ENCODE measurements at places on chromosomes 16 and 17.

- DNase-seq, result no peak
These were observed 6.4 kb upstream of the FOXJ1 start for GRCh38 chr17:76147211-76148014.

- no peak for DNase-seq
These were observed 325.7 kb upstream of the TBX2 start for GRCh38 chr17:61073799-61074513.

DNA sequence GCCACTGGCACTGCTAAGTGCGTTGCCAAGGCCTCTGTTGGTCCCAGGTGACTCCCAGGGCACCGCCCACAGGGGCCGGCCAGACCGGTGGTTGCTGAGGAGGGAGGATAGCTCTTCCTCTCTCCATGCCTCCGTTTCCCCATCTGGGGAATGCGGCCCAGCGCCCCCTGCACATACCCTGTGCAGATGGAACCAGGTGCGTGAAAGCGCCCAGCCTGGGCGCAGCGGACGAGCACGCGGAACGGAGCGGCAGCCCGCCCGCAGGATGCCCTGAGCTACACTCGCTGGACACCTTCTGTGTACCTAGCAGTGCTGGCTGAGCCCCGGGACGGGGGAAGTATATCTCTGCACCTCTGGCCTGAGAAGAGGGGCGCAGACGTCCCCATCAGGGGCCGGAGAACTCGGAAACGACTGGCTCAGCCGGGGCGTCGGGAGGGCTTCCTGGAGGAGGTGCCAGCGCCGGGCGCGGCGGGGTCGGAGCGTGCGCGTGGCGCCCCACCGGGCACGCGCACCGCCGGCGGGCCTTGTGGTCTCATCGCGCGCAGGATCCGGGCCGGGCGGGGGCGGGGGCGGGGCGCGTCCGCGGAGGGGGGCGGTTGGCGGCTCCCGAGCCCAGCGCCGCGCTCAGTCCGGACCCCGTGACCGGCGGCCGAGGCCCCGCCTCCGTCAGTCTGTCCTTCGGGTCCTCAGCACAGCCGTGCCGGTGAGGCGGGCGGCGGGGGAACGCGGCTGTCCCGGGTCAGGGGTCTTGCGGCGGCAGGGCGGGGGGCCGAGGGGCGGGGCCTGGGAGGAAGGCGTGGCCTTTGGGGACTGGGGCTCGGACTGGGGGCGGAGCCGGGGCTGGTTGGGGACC is at the start of the genes CCDC78 and HAGHL:
TSS of gene CCDC78 (minus strand) at position 6 of the 853 bp plus-strand sequence. CDS start 76 bp downstream, outside the sequence.
TSS of gene HAGHL (plus strand) at position 669 of the 853 bp plus-strand sequence. CDS start 404 bp downstream, outside the sequence.
- peak; percentile 43 for DNase-seq

GRCh38 chr17:2883544-2884213 is 87.4 kb downstream of the RAP1GAP2 start:
- no peak for DNase-seq

DNA sequence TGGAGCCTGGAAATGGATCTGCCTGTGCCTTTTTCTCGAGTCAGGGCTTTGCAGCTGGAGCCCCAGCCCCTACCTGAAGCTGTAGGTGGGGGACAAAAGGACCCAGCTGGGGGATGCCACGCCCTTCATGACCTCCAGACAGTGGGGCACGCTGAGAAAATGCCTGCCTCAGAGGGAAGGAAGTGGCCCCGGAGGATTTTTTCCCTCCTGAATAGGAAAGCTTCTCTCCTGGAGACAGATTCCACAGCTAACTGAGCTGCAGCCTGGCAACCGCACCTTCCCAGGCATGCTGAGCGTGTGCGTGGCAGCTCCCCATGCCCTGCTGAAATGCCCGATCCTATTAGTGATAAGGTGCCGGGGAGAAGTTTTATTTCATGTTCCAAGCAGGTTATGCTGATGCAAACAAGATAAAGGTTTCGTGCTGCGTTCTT is 58.0 kb downstream of the AIPL1 start:
- no peak for DNase-seq

- no peak for DNase-seq
These were observed 6.6 kb upstream of the TSPOAP1 start for GRCh38 chr17:58335061-58335731.

- DNase-seq, result no peak
These were observed 11.9 kb downstream of the PIEZO1 start for GRCh38 chr16:88772871-88773811.

GRCh38 chr17:50273654-50274040 is 619 bp upstream of the TMEM92 start:
- DNase-seq, result no peak

DNA sequence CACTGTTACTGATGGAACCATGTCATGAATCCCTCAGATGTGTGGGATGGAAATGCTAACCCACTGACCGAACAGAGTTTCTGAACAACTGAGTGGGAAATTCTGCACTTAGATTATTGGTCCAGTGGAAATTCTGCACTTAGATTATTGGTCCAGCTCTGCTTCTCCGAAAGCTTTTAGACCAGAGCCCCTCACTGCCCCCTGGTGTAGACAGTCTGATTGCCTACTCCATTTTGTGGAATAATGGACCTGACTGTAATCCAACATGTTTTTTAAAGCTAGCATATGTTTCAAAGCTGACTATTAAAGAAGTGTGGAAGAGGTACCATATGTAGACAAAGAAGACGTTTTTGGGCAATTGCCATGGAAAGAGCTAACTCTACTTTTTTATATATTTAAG is 50.3 kb upstream of the TBX2 start:
- DNase-seq, result no peak

DNA sequence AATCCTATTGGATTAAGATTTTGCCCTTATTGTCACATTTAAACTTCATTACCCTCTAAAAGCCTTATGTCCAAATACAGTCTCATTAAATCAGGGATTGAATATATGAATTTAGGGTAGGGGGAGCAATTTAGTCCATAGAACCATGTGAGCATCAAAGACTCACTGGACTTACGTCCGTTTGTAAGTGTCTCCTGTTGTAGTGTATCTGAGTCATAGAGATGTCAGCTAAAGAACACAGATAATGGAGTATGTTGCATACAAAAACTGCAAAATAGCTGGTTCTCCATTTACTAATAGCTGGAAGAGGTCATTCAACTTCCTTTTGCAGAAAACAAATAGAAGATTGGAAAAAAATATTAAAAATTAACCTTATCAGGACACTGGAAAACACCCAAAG is 599.1 kb upstream of the SOX9 start:
- no peak for DNase-seq

GRCh38 chr17:38354466-38354865 is 2.8 kb downstream of the SOCS7 start:
- DNase-seq, result no peak

- no peak for DNase-seq
These were observed 21.5 kb downstream of the MYO18A start for GRCh38 chr17:29158488-29159275.

GRCh38 chr16:17194190-17194780 is 276.5 kb downstream of the XYLT1 start:
- DNase-seq, result peak; percentile 44

DNA sequence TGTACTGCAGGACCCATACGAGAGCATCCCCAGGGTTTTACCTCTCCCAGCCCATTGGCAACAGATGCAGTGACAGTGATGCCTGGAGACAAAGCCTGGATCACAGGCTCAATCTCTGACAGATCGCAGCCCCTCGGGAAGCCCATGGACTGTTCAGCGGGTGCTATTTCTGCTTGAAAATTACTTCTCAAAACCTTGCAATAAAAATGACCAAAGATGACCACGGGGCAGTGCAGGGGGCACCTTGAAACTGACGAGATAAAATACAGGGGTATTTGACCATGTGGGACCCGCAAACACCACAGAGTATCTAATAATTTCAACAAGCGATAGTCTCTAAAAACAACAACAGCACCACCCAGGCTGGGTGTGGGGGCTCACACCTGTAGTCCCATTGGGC is 118.3 kb downstream of the C16orf95 start:
- DNase-seq, result no peak

DNA sequence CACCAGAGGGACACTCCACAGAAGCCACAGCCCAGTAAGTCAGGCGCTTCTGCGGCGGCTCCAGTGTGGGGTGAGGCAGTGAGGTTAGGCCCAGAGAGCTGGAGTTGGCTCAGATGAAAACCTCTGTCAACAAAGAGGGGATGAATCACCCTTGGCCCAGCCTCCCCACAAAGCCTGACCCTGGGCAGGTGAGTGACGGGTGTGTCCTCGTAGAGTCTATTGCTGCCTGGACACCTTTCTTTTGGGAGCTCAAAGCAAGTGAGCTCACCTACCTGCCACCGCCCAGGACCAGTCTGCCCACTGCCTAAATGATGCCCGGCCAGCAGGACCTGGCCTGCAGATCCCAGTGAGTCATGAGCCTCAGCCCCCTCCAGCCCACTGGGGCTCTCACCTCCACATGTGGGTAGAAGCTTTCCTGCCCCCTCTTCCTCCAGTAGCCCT is 24.9 kb upstream of the DBNDD1 start:
- no peak for DNase-seq

DNA sequence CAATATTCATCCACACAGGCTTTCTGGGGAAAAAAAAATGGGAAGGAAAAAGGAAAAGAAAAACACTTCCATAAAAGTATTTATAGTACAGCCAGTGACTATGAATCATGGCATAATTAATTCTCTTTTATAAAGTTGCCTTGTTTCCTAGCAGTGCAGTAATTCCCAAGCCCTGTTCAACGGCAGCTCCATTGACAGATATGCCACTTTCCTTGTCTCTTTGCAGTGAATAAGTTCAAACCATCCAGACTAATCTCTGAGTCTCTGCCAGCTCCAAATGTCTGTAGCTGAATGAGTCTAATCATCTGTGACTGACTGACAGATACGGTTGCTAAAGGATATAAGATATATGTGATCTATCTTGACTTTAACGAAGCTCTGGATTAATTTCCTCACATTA is 52.9 kb upstream of the KCNJ16 start:
- DNase-seq, result no peak

DNA sequence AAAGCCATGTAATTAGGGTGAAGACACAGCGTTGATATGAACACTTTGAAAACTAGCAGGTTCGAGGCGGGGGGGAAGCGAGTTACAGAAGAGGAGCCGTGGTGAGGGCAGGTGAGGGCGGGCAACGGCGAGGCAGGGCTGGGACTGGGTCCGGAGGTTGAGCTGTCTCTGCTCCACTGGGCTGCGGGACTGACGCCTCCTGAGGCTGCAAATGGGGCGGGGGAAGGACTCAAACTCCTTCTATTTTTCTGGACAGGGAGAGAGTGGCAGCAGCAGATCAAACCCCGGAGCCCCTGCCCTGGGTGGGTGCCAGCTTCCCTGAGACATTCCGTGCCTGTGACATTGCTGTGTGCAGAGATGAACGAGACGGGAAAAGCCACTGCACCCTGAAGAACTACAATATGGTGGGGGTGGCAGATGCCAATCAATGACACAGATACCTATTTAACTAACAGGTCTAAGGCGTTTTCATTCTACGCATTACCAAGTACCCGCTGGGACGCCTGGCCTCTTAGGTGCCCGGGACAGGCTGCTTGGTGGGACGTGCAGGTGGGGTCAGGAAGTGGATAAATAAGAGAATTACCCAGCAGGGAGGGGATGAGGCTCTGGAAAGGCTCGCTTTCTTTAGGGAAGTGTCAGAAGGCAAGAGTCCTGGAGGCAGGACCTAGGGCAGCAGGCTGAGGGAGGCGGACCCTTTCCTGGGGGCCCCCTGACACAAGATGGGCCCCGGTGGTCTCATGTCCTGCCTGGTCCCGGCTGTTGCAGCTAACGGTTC is 30.4 kb downstream of the RPH3AL start:
- DNase-seq, result no peak

GRCh38 chr17:76145231-76146052 is 4.4 kb upstream of the FOXJ1 start:
- peak; percentile 34 for DNase-seq

GRCh38 chr16:1293921-1294656 is 15.3 kb upstream of the UBE2I start:
- DNase-seq, result no peak

- DNase-seq, result no peak
These were observed 16.9 kb upstream of the MAP3K14 start for GRCh38 chr17:45333702-45334092.

DNA sequence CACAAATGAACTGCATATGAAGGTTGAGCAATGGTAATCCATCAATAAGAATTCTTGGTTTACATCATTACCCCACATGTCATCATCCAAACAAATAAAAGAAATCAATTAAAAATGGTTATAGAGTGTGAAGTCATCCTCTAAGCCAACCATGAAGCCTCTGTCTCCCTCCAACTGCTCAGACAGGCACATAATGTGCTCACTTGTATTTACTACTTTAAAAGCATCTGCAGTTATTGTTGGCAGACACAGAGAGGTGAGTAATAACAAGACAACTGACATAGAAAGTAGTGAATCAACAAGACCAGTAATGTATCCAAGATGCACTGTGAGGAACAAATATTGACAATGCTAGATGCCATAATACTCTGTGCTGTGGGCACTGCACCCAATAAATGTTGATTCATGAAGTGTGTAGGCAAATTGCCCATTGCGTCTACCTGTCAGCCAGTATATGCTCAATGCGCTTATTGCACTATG is 20.0 kb downstream of the ADAMTS18 start:
- no peak for DNase-seq

DNA sequence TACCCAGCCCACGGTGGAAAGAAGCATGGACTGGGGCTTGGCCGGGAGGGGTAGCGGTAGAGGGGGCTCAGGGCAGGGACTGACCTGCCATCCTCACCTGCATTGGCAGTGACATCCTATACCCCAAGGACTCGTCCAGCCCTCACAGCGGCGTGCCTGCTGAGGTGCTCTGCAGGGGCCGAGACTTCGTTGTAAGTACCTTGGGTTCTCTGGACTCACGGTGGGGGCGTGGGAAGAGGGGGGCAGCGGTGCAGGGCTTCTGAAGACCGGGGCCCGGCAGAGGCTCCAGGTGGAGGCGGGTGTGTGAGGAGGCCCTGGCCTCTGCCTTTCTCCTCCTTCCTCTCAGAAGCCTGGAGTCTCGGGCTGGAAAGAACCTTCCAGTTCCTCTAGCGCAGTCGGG is 25.5 kb downstream of the POLR3E start:
- DNase-seq, result no peak

- DNase-seq, result no peak
These were observed 13.8 kb downstream of the UNC13D start for GRCh38 chr17:75830164-75831031.

GRCh38 chr17:49566668-49567071 is 9.0 kb upstream of the NXPH3 start:
- no peak for DNase-seq

GRCh38 chr16:79329967-79330366 is 270.6 kb downstream of the MAF start:
- no peak for DNase-seq

- no peak for DNase-seq
These were observed 797 bp downstream of the PRCD start for GRCh38 chr17:76540381-76541300.

DNA sequence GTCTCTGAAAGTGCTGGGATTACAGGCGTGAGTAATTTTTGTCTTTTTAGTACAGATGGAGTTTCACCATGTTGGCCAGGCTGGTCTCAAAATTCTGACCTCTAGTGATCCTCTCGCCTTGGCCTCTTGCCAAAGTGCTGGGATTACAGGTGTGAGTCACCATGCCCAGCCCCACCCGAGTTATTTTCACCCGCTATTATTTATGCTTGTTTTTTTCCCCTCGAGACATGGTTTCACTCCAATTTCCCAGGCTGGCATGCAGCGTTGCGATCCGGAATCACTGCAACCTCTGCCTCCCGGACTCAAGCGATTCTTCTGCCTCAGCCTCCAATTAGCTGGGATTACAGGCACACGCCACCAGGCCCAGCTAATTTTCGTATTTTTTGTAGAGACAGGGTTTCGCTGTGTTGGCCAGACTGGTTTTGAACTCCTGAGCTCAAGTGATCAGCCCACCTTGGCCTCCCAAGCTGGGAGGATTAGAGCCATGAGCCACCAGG is 9.2 kb downstream of the RPL23 start:
- DNase-seq, result no peak

GRCh38 chr17:39750131-39751015 is 12.6 kb downstream of the GRB7 start:
- DNase-seq, result no peak
